Breast epithelium (tissue), 4 donors: ENCODE measurements at places on chromosomes 7 and 10. TPM values are rescaled to one million over a fixed set of nuclear protein-coding genes. Genes with fewer than 3 reads are reported as not detected.

DNA sequence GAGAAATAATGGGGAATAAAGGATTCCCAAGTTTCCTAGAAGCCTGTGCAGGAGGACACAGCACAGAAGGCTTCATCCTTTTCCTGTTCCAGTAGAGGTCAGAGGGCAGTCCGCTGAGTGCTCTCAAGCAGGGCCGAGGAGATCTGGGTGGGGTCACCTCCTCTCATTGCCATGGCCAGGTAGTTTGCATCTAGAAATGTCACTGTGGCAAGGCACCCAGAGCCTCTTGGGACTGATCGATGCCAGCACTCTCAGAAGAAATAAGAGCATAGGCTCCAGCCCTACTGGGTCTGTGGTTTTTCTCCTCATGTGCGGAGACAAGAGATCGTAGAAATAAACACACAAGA is 7.9 kb downstream of the NUB1 start:
- DNase-seq = no peak

GRCh38 chr7:30082686-30083085 is 52.1 kb upstream of the MTURN start:
- no peak for DNase-seq

DNA sequence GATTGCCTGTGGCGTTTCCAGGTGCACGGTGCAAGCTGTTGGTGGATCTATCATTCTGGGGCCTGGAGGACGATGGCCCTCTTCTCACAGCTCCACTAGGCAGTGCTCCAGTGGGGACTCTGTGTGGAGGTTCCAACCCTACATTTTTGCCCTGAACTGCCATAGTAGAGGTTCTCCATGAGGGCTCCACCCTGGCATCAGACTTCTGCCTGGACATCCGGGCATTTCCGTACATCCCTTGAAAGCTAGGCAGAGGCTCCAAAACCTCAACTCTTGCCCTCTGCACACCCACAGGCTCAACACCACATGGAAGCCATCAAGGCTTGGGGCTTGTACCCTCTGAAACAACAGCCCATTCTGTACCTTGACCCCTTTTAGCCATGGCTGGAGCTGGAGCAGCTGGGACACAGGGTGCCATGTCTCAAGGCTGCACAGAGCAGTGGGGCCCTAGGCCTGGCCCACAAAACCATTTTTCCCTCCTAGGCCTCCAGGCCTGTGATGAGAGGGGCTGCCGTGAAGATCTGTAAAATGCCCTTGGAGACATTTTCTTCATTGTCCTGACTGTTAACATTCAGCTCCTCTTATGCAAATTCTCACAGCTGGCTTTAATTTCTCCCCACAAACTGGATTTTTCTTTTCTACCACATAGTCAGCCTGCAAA is 10.0 kb upstream of the FGL2 start:
- DNase-seq = no peak

- no peak for DNase-seq
Observed at GRCh38 chr7:120272701-120273475, at the start of gene KCND2. TSS of gene KCND2 (plus strand) at chr7:120273175.

- no peak for DNase-seq
Observed at GRCh38 chr7:50837965-50838364, 55.3 kb upstream of the GRB10 start.

- DNase-seq = no peak
Observed at GRCh38 chr10:14200698-14201544, 129.8 kb downstream of the FRMD4A start.

GRCh38 chr10:69552268-69552667 is 21.0 kb downstream of the NEUROG3 start:
- DNase-seq = no peak

PRLHR gene
- total RNA-seq = not detected

VPS37D gene
- 3.8 TPM for total RNA-seq
